ENCODE measurements at places on chromosomes 5 and 9.

DNA sequence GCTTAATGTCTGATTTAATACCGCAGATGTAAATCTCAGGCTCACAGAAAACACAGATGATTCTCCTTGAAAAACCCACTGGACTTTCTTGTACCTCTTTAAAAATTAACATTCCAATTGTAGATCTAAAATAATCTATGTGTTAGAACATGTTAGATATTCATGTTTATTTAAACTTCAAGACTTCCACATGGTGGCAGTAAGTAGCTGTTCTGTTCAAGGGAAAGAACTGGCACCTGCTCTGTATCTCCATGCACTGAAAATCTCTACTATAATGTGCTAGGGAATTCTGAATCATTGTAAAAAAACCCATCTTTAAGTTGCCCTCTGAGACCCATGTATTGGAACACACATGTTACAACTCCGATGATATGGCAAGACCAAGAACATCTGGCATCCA lies 366.9 kb downstream of the DMRTA1 start:
- DNase-seq = peak; percentile 37

DNA sequence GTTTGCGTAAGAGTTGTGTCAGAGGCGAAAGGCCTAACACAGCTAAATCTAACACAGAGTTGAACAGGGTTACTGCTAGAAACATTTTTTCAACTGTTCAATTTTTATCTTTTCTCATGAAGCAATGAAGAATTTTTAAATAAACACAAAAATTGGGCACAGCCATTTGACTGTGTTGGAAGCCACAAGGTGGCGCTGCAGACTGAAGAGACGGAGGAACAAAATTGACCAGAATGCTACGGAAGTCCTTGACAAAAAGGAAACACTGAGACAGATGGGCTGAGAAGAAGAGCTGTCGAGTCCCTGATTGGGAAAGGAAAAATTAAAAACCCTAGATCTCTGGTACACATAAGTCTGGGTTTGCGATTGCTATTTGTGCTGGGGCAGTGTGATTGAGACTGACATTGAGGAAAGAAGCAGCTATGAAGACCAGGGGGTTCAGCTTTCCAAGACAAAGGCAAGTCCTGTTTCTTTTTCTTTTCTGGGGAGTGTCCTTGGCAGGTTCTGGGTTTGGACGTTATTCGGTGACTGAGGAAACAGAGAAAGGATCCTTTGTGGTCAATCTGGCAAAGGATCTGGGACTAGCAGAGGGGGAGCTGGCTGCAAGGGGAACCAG lies at the start of gene PCDHB9:
Gene PCDHB9 (plus strand): TSS at position 265 of the 616 bp plus-strand sequence. CDS start 158 bp downstream, at position 423.
- DNase-seq = peak; percentile 76

DNA sequence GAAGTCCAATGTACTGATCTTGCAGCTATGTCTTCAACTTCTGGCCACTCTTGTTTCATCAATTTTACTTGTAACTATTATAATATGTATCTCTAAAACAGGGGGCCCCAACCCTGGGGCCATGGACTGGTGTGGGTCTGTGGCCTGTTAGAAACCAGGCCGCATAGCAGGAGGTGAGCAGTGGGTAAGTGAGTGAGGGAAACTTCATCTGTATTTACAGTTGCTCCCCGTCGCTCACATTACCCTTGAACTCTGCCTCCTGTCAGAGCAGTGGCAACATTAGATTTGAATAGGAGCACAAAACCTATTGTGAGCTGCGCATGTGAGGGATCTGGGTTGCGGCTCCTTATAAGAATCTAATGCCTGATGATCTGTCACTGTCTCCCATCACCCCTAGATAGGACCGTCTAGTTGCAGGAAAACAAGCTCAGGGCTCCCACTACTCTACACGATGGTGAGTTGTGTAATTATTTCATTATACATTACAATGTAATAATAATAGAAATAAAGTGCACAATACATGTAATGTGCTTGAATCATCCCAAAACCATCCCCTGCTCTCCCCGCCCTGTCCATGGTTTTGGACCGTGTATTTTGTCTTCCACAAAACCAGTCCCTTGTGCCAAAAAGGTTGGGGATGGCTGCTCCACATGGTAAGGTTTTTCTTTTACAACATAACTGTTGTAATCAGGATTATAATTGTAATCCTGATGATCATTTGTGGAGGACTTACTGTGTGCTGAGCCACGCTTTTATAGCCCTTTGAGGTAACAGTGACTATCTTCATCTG lies 26.9 kb upstream of the SH3PXD2B start:
- DNase-seq = no peak

GRCh38 chr5:67809589-67809988 lies 406.0 kb upstream of the PIK3R1 start:
- no peak for DNase-seq

DNA sequence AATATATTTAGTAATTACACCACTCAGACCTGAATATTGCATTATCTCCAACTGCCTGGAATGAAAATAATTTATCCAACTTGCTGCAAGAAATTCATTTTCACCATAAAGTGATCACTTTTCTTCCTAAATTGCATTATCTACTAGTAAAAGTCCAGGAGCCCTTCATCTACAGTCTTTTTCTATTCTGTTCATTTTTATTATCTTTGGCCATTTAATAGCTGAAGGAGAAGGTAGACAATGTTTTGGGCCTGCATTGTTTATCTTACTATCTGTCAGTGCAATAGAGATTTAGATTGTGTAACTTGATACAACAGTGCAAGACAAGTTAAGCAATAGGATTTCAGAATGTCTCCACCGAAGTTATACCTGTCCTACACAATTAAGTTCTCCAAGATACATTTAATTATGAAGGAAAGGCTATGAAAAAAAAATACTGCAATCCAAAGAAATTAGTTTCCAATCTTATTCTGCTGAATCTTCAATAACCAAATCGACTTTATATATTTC lies 1339.7 kb upstream of the CDH6 start:
- DNase-seq = no peak

- peak; percentile 93 for DNase-seq
Observed at GRCh38 chr9:104774831-104775573, 11.1 kb downstream of the NIPSNAP3B start.

DNA sequence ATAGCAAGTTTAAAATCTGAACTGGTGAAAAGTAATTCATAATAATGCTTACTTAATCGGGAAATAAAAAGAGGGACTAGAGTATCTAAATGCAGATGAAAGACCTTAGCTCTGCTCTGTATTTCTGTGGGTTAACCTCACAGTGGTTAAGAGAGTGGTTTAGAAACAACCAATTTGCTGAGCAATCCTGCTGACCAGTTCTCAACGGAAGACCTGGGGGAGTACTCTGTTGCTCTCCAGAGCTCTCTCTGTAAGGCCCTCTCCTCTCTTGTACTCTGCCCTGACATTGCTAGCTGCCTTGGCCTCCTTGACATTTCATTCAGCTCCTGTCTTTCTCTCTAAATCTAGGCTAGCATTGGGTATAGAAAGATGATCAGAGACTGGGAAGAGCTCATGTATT lies 1186.6 kb upstream of the SEMA6A start:
- DNase-seq = no peak

GRCh38 chr9:13841746-13842462 lies 472.0 kb downstream of the NFIB start:
- no peak for DNase-seq

- DNase-seq = no peak
Observed at GRCh38 chr9:132756214-132756845, 86.1 kb downstream of the GTF3C4 start.

GRCh38 chr5:31942546-31942945 lies 231.6 kb downstream of the GOLPH3 start:
- no peak for DNase-seq

DNA sequence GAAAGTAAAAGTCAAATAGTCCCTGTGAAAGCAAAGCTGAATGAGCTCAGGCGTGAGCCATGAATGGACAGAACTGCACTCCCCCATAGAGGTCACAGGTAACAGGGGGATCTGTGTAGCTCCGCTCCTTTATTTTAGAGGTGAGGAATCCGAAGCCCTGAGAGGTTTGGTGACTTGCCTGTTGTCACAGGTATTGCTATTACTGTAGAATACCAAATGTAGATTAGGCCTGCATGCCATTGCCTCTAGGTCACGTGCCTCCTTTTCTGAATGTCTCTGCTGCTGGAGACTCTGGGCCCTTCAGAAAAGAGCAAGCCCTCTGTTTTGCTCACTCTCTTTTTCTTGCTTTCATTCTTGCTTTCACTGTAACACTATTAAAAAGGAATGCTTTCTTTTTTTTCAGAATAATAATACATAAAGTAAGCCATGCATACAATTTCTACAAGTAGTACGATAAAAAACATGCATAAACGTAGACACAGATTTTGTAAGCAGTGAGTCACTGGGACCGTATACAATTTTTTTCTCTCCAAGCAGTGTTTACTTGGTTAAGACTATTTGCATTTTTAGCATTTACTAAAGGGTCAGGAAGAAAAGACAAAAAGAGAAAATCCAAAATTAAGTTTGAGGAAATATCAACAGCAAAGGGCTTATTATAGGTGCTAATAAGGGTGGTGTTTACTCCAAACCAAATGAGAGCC lies 568.7 kb upstream of the ADAMTS16 start:
- no peak for DNase-seq

- DNase-seq = no peak
Observed at GRCh38 chr5:100758780-100759179, 144.3 kb downstream of the ST8SIA4 start.

DNA sequence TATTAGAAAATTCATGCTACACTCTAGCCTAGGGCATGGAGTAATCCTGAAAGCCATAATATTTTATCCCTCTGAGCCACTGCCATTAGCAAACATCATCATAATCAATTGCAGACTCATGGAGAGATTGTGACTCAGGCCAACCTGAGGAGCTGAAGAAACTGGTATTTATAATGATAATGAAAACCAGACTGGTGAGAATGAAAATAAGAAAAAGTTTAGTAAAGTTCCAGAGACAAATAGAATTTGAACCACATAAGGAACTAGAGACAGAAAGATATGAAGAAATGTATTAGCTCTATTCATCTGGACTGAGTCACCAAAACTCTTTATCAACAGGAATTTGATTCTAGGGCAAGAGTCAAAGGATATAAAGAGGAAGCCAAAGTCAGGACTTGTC lies 158.7 kb downstream of the DRD1 start:
- no peak for DNase-seq

DNA sequence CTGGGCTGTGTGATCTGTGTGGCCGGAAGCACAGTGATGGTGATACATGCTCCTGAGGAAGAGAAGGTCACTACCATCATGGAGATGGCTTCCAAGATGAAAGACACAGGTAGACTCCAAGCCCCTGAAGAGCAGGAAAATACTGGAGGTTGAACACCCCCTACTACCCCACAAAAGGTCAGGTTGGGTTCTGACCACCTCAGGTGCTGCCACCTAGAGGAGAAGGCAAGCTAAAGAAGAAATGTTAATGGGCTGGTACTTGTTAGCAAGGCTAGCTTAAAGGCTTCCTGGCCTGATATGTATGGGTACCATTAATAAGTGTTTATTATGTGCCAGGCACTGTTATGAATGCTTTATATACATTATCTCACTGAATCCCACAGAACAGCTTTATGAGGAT lies 11.7 kb downstream of the NIPAL4 start:
- peak; percentile 72 for DNase-seq

DNA sequence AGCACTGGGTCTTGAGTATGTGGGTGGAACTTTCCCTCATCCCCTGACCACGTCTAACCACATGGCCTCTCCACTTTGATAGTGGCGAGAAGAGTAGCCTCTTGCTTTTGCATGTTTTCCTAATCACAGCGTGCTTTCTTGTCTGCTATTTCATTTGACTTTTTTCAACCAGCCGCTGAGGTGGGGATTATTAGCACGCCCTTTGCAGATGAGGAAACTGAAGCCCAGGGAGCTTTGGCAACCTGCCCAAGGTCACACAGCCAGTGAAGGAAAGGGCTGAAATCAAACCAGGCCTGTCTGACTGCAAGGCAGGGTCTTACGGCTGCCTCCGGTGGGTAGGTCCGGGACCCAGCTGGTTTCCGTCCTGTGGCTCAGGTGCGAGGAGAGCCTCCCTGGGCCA lies 106.5 kb upstream of the MSX2 start:
- DNase-seq = no peak

DNA sequence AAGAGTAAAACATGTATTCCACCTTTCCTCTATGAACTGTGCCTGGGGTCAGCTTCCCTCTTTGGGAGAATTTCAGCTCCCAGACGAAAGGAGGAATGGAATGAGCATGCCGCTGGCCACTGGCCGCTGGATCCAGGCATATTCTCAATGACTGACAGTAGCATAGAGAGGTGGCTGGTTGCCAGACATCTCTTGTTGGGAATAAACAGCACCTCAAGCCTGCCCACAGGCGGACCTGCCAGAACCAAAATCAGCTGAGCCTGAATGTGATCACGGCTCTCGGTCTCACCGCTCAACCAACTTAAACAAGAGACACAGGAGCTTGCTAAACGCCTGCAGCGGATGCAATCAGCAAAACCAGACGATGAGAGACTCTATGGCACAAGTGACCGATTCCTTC lies 20.6 kb downstream of the TBC1D9B start:
- no peak for DNase-seq

- peak; percentile 69 for DNase-seq
Observed at GRCh38 chr9:133619791-133620190, 10.6 kb upstream of the FAM163B start.

GRCh38 chr5:27038476-27038875 lies at the start of gene CDH9:
CDH9 (minus strand) TSS chr5:27038586; CDS start chr5:26988333, 50,253 bp downstream.
- no peak for DNase-seq

DNA sequence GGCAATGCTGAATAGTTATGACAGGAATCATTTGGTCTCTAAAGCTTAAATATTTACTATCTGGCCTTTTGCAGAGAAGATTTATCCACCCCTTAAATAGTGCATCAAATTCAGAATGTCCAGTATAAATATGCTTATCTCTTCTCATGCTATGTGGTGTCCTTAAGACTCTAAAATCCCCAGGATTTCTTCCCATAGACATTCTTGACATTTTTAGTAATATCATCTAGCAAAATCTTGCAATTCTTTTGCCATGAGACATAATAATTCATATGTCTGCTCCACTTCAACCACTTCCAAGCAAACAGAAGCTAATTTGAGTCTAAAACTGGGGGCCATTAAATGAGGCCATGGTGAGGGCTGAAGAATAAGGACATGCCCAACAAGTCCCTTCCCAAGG lies 1923.4 kb upstream of the CDH9 start:
- no peak for DNase-seq

DNA sequence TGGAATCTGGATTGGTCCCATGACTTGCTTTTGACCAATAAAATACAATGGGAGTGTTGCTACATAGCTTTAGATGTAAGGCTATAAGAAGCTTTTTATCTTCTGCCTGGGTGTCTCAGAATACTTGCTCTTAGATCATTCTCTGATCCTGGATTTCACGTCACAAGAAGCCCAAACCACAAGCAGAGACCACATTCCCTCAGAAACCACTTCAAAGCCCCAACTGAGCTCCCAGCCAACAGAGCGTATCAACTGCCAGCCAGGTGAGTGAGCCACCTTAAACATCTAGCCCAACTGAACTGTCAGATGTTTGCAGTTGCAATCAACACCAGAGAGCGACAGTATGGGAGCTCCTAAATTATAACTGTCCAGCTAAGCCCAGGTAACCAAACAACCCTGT lies 687.1 kb downstream of the TLE1 start:
- no peak for DNase-seq

GRCh38 chr5:173321886-173322285 lies 6.3 kb downstream of the STC2 start:
- no peak for DNase-seq

GRCh38 chr9:136645903-136646754 lies 16.6 kb upstream of the EGFL7 start:
- no peak for DNase-seq

GRCh38 chr5:14581891-14582796 lies 552 bp downstream of the OTULINL start:
- no peak for DNase-seq
